ENCODE measurements at places on chromosomes 16 and 17.

GRCh38 chr16:50763211-50763610, 21.3 kb downstream of the CYLD start:
- no peak for DNase-seq

DNA sequence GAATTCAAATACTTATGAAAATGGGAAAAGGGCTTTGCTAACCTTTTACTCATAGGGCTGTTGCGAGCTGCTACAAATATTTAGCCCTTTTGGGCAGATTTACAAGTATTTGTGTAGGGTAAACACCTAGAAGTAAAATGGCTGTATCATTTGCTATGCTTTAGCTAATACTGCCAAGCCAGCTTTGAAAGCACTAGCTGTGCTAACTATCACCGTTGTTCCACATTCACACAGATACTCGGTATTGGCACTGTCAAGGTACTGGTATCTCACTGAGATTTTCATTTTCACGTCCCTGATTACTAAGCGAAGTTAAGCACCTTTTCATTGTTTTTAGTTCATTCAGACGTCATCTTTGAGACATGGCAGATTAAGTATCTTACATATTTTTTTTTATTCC, 84.8 kb downstream of the GLG1 start:
- no peak for DNase-seq

DNA sequence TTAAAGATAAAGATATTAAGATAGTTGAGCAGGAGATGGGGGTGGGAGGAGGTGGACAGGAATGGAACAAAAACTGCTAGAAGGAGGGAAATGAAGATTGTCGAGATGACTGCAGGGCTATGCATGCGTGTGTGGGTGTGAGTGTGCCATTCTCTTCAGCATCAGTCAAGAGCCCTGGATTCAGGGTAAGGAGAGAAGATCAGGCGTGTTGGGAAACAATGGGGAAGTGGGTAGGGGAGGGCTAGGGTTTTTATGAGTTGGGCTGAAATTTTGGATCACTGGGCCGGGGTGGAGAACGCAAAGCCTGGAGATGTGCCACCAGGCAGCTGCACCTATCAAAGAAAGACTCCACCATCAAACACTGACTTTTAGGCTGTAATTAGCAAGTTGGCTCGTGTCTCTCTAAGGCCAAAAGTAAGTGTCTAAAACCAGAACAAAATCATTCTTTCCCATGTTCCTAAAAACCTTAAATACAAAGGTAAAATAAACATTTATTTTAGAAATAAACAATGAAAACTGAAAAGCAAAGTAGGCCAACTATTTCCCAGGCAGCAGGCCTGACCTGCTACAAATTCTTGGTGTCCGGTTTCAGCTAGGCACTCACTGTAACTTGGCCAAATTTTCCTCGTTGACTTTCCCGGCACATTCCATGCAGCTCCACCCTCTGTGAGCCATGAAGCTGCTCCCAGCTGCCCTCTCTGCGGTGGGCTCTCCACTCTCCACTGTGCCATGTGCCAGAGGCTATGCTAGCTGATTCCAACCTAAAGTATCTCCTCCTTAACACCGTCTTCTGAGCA, 4.2 kb downstream of the CDRT4 start:
- DNase-seq: no peak

- no peak for DNase-seq
Observed at GRCh38 chr16:19699472-19699871, 18.6 kb downstream of the KNOP1 start.

- DNase-seq: no peak
Observed at GRCh38 chr16:24007391-24007790, 171.6 kb downstream of the PRKCB start.

GRCh38 chr17:57603546-57603945, 141.6 kb downstream of the CCDC182 start:
- no peak for DNase-seq

DNA sequence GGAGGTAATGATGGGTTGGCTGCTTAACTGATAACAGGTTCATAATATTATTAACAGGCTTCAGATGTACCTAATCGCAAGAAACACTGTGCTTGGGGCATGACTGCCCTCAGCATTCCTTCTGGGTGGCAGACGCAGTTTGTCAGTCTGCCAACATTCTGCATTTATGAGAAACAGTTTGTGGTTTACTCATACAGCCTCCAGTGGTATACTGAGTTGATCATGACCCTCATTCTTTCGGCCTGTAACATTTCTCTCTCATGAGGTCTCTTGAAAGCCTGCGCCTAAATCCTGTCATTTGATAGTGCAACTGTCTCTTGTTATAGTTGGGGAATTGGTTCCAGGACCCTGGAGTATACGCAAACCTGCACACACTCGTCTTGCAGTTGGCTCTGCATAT, 4.9 kb upstream of the RUSF1 start:
- no peak for DNase-seq

DNA sequence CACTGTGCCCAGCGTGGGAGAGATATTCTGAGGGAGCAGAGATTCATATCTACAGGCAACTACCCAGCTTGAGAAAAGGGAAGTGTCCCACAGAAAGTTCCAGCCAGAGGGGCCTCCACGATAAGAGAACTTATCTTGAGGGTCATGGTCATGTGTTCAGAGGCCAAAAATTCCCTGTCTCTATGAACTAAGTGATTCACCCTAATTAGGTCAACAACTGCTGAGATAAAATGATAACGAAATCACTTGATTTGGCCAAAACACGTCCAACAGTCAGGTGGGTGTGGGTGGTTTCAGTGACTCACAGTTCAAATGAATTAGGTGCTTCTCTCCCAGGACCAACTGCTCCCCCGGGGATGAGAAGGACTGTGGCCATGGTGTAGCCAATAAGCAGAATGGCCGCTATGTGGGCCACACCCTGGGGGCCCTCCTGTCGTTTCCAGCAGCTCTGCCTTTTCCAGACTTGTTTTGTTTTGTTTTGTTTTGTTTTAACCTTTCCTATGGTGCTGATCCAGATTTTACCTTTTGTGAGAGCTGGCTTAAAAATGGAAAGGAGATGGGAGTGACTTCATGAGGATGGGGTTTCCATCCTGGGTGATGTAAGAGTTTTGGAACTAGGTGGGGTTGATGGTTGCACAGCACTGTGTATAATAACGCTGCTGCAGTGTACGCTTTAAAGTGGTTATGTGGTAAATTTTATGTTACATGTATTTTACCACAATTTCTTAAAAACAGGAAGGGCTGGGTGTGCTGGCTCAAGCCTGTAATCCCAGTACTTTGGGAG, 8.7 kb downstream of the DNAI2 start:
- peak; percentile 23 for DNase-seq

DNA sequence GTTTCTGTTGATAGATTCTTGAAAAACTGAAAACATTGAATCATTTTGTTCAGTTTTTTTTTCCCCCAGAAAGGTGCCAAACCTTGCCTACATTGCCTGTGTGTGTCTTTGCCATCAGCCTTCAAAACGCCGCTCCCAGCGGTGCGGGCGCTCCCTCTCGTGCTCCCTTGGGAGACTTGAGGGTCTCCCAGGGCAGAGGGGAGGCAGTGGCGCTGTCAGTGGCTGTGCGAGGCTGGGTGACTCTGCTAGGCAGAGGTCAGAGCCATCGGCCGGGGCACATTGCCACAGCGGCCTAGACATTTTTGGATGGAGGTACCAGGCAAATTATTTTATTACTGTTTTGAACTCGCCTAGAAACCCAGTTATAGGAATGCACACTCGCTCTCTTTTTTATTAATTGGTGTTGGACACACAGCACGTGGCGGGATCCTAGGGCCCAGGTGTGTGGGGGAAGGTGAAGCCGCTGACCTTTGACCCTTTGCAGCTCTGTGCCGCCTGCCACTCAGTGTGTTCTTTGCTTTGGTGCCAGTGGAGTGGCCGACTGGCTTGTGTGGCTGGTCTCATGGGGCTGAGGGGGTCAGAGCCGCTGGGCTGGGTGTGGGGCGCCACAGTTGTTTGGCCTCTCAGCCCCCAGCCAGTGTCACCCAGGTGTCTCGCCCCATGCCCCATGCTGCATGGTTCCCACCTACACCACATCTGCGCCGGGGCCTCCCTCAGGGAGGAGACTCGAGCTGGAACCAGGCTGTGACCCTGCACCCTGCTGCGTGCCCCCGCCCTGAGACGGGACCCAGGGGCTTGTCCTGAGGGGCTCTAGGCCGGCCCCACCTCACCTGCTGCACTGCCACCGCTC, 115.7 kb downstream of the BANP start:
- DNase-seq: no peak
